Stimulated activated CD4-positive, alpha-beta T cell treated with anti-CD3 and anti-CD28 coated beads, TNF-alpha, amount 100 ng/mL, for 1 hour (primary cell): ENCODE measurements at places on chromosomes 1 and 21.

DNA sequence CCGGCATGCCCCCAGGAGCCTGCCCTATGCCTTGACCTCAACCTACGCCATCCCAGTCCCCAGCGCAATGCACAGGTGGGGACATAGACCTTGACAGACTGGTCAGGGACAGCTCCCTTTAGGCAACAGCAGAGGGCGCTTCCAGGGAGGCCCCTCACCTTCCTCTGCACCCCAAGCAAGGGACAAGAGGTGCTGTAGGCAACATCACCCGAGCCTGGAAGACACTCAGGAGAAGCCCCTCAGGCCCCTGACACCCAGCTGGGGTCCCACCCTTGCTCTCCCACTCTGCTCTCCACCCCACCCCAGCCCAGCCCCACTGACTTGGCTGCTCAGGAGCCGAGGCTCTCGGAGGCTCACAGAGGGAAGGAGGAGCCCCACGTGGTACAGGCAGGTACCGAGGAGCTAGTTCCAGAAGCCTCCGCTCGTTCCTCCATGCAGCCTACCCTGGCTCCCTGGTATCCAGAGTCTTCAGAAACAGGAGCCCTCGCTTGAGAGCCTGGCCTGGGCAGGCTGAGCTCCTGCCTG is 2.4 kb upstream of the WNT3A start:
- DNase-seq, result no peak

GRCh38 chr1:228006034-228006785 is 588 bp upstream of the WNT3A start:
- DNase-seq, result no peak

DNA sequence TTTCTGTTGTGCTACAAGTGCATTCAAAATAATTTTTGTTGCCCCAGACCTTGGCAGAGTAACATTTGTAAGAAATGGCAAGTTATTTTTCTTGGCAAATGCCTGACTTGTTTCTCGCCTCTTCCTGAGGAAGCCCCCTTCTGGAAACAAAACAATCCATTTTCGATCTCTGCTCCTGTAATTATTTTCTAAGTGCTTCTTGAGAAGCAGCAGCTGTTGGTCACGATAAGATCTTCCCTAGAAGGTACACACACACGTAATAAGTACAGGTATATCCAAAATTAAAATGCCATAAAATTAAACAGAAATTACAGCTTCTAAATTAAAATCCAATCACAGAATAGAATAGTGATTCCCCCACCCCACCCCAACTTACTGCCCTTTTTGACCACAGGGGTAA is 47.3 kb downstream of the LPGAT1 start:
- no peak for DNase-seq

GRCh38 chr1:30042438-30043147 is 680.8 kb downstream of the MATN1 start:
- no peak for DNase-seq

DNA sequence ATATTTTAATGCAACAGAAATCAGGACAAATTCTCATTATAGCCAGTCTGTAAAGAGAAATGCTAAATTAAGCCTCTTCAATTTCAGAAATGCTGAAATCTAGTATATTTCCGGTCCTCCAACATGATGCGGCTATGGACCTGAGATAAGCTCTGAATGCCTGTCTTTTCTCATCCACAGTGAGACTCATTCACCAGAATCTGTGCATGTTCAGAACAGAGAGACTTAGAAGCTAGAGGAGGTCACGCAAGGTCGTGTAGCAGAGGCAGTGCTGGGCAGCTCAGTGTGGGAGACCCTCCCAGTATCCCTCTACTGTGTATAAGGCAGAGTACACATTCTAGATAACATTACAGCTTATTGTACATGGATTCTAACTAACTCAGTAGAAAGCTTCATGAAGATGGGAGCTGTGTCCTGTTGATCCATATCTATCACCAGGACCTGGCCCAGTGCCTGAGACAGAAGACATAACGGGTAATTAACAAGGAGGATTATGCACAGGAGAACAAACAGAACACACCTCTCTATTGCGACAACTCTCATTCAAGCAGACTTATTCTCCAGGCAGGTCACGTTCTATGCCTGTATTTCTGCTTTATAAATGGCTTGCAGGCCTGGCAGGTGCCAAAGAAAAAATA is 97.0 kb upstream of the COA6 start:
- DNase-seq, result no peak

- no peak for DNase-seq
Measured at GRCh38 chr1:184143449-184143848, 91.9 kb downstream of the TSEN15 start.

DNA sequence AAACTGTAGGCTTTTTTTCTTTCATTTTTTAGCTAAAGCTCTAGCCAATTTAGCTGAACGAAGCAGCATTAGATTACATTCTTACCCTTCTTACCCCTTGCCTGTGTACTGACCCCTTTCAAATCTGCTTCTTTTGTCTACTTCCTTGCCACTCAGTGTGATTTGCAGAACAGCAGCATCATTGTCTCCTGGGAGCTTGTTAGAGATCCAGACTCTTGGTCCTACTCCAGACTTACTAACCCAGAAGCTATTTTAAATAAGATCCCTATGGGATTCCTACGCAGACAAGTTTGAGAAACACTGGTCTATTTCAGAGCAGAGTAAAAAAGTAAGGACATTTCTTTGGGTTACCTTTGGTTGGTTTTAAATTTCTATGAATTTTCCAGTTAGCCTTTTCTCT is 13.8 kb downstream of the LRRC39 start:
- no peak for DNase-seq

GRCh38 chr21:8992731-8993174 is 1528.6 kb upstream of the TPTE start:
- DNase-seq, result no peak

- DNase-seq, result no peak
Measured at GRCh38 chr1:149936992-149937705, 470 bp upstream of the MTMR11 start.

- no peak for DNase-seq
Measured at GRCh38 chr21:14862794-14863720, 201.7 kb downstream of the NRIP1 start.

DNA sequence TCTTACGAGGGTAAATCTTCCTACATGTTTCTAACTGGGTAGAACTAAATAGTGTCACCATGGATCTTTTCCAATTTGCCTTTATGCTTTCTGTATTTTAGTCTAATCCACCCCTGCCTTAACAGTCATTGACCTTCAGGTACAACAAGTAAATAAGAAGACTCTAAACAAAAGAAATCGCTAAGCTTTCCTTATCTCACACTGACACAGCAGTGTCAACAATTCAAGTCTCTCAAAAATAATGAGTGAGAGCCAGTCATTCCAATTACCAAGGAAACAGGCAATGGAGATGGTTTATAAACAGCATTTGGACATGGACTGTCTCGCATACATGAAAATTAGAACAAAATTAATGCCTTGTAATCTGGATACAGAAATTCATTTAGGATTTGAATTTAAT is 365.8 kb downstream of the VAV3 start:
- DNase-seq, result no peak

- DNase-seq, result no peak
Measured at GRCh38 chr1:202815120-202815519, 4.4 kb downstream of the PCAT6 start.
